ENCODE measurements at places on chromosomes 6 and 20.

GRCh38 chr20:1995531-1996310, 1.9 kb upstream of the PDYN start:
- no peak for DNase-seq

DNA sequence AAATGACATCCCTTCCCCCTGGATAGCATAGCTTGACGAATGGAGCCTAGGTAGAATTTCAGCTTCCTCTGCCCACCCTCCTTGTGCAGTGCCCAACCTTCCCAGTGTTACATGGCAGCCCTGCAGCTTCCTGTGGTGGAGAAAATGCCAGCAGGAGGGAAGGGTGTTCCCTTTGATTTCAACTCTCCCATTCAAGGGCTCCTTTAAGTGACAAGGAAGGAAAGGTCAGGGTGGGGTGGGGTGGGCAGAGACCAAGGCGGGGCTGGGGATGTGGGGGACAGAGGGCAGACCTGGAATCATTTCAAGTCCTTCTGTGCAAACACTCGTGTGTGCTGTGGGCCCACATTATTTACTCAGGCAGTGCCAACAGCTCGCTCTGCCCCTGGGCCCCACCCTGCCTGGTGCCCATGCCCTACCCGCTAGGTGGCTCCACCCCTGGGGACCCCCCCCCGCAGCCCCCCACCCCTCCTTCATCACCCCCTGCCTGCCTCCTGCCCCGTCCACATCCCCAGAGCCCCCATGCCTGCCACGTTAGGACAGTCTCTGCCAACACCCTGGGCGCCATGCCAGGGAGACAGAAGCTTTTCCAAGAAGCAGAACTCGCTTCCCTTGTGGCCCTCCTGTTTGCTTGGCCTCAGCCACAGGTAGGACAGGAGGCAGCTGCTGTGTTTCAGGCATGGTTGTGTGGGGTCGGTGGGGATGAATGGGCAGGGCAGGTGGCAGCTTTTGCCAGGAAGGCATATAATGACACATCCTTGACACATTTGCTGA, 9.4 kb downstream of the SPDEF start:
- no peak for DNase-seq

DNA sequence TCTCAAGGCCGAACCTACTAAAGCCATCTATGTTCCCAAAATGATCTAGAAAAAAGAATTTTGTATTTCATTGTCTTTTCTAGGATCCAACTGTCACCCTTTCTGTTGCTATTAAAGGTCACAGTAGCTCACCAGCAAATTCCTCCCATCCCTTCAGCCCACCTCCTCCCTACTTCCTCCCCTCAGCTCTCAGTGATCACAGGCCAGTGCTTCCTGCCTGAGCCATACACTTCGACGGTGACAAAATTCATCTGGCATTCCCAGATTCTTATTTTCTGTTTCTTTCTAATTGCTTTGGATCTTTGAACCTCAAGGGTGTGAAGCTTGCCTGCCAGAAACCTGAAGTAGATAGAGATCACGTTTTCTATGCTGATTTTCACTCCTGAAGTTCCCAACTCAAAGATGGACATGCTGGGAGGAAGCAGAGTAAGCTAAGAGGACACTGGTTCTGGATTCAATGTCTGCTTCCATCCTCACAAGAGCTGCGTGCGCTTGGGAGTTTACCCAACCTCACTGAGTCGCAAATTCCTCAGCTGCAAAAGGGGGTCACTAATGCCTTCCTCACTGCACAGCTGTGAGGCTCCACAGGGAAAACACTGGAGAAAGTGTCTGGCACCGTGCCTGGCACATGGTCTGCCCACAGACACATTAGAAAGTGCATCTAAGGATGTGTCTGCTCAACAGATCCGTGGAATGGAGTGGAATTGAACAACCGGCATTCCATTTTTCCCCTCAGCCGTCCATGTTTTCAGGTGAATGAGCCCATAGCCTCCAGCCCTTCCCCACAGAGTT, 34.5 kb downstream of the MDGA1 start:
- no peak for DNase-seq

GRCh38 chr20:56983813-56984212, 282.6 kb downstream of the BMP7 start:
- no peak for DNase-seq

DNA sequence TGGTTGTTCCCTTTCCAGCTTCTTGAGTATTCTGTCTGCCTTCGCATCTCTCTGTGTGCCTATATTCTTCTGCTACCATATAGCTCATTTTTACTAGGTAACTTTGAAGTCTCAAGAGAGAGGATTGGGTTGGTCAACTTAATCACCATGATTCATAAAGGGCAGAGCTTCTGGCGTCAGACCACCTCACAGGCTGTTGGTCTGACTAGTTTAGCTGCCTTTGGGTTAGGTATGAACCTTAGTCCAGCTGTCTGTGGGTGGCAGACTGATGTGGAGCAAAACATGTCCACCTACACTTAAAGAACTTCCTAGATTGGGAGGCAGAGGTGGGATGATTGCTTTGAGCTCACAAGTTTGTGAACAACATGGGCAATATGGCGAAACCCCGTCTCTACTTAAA, 192.2 kb upstream of the SGK1 start:
- no peak for DNase-seq

- DNase-seq: no peak
Observed at GRCh38 chr6:10425975-10426780, 11.3 kb upstream of the TFAP2A start.

GRCh38 chr6:12276930-12277315, 13.2 kb upstream of the EDN1 start:
- DNase-seq: no peak

DNA sequence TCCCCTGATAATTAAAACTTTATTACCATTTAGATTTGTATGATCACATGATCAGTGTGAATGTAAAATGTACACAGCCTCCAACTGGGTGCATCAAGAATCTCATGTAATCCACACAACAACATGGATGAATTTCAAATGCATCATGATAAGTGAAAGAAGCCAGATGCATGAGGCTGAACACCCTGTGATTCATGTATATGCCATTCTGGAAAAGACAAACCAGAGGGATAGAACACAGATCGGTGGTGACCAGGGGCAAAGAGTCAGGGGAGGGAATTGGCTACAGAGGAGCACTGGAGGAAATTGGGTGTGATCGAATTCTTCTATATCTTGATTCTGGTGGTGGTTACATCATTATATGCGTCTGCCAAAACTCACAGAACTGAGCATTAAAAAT, 170.7 kb upstream of the SLC24A3 start:
- DNase-seq: no peak

DNA sequence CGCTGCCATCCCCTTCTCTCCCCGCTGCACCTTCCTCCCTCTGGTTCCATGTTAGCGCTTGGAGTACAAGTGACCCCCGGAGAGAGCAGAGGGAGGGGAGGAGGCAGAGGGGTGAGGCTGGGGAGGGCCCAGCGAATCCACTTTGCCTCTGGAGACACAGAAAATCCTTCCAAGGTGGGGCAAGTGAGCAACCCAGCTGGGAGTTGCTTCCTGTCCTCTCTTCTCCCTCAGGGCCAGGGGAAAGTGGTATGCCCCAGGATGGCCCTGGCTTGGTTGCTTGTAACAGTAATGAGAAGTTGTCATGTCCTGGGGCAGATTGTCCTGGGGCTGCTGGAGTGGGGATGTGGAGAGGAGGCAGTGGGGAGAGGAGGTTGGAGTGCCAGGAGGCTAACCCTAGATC, 691 bp upstream of the ANGPT4 start:
- DNase-seq: no peak

DNA sequence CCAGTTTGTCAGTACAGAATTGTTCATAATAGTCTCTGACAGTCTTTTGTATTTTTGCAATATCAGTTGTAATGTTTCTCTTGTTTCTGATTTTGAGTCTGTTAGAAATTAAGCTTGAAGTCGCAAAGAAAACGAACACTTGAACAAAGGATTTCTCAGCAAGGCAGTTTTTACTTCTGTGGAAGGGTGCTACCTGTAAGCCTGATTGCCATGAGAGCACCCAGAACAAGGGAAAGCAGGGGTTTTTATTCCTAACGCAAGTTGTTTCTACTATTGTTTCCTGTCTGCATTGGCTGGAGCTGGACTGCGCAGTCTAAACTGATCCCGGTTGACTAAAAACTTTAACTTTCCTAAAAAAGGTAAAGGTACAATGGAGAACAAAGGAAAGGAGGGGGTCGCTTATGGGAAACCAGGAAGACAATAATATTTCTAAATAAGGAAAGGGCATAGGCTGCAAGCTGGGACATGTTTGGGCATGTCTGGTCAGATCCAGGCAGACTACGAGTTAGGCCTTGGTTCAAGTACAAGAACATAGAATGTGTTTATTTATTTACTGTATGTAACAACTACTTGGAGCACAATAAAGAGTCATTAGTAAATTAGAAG, 28.5 kb downstream of the HLA-B start:
- no peak for DNase-seq

DNA sequence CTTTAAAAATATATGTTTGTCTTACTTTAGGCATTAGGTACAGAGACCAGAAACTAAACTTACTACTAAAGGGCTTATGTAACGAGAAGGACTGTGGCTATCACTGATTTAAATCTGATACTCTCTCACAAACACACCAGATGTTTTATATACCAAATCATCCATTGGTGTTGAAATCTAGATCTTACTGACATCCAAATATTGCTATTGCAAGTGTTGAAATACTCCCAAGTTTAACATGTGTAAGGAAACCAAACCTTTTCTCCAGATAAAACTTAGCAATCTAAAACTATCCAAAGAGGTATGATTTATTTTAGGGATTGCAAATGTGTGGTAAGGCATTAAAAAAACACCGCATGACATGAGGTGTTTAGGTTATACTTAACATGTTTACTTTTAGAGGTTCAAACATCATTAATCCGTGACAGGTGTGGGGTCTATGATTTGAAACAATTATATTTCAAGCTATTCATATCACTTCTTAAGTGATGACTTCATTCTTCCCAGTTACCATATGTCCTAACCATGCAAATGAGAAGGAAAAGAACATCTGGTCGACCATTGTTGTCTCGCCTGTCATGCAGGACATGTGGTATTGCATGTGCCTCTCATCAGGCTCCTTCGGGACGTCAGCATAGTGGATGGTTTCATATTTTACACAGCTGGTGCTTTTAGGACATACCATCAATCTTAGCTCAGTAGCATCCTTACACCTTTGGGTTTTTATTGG, 168.3 kb upstream of the SPACA1 start:
- DNase-seq: no peak

DNA sequence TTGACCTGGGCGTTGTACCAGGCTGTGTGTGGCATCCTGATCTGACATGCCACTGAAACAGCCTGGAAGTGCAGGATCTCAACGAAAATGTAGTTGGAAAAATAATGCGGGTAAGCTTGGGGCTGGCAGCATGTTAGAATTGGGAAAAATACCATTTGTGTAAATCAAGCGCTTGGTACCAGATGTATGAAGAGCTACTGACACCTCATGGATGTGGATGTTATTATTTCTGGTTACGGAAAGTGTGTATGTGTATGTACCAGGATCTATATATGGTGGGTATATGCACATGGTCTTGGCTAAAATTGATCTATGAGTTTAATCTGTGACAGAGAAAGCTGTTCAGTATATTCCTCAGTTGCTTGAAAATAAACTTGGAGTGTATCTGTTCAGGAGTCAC, 22.7 kb downstream of the HIVEP1 start:
- no peak for DNase-seq

GRCh38 chr20:49637046-49637637, 69.2 kb upstream of the PTGIS start:
- no peak for DNase-seq

GRCh38 chr6:56816370-56816769, 138.5 kb upstream of the BEND6 start:
- DNase-seq: no peak

DNA sequence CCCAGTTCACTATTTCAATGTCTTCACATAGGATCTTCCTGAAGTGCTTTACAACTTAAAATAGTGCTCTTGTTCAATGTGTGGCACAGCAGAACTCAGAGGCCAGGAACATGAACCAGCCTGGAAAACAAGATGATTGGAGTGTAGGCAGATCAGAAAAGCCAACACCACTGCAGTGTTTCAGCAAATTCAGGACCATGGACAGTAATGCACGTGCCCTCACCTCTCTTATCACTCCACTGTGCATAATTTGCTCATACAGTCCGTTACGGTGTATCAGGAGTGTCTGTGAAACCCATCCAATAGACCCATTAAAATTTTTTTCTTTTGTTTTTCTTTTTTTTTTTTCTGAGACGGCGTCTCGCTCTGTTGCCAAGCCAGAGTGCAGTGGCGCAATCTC, 27.6 kb upstream of the HACE1 start:
- DNase-seq: no peak

DNA sequence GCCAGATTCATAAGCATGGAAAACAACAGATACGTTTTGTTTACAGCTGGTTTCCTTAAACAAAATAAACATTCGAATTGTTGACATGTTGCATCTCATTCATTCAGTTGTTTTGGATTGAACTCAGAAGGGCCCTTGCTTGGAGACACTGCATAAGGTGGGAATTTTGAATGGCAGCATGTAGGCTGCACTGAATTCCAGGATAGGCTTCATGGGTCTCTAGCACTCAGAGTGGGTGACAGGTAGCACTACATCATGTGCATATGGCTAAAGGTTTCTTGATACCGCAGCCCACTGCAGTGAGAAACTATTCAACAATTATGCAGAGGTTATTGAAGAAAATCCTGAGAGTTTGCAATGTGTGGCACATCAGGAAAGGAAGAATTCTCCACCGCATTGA, 1.6 kb downstream of the BEND6 start:
- DNase-seq: no peak

- no peak for DNase-seq
Observed at GRCh38 chr6:128033156-128033555, 132.3 kb upstream of the THEMIS start.

GRCh38 chr6:49515485-49516146, 15.9 kb downstream of the GLYATL3 start:
- no peak for DNase-seq
